ENCODE measurements at places on chromosomes 5 and 9.

- DNase-seq: no peak
Observed at GRCh38 chr5:14379739-14380497, 201.7 kb upstream of the OTULINL start.

DNA sequence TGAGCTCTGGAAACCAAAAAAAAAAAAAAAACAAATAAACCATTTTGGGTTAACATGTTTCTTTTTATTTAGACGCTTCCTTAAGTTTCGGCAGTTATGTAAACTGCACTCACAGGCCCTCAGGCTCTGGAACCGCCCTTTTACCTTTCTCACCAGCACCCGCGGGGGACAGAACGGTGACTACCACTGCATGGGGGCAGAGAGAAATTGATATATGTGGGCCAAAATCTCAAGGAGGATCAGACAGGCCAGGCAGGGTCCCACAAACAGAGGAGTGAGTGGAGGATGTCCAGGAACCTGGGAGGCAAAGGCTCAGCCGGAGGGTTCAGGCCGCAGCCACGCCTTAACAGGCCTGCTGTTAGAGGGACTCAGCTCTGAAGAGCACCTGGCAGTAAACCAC, 54.4 kb downstream of the IRX2 start:
- DNase-seq: no peak

DNA sequence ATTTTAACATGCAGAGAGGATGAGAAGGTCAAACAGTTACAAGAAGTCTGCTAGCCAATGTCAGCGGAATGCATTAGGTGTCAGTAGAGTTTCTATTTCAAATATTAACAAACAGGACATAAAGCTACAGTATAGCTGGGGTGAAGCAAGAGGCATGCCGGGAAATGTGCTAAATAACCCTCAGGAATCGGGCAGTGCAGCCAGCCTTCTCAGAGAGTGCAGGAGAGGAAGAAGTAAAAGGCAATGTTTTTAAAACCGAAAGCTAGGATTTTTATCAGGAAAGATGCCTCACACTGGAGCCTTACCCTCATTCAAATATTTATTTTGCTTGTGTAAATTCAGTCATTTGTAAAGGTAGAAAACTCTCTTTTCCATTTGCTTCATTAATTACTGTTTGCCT, 59.1 kb upstream of the SH3GL2 start:
- DNase-seq: no peak

GRCh38 chr5:108703313-108703712, 44.4 kb upstream of the FER start:
- no peak for DNase-seq

- DNase-seq: no peak
Observed at GRCh38 chr5:51096859-51097258, 286.4 kb upstream of the ISL1 start.

GRCh38 chr5:142548739-142549275, 137.1 kb downstream of the FGF1 start:
- DNase-seq: peak; percentile 87

- no peak for DNase-seq
Observed at GRCh38 chr5:111398013-111398412, 114.3 kb downstream of the STARD4 start.

- DNase-seq: peak; percentile 14
Observed at GRCh38 chr9:132752877-132753592, 82.8 kb downstream of the GTF3C4 start.

GRCh38 chr5:137666901-137667300, 69.0 kb downstream of the KLHL3 start:
- no peak for DNase-seq

DNA sequence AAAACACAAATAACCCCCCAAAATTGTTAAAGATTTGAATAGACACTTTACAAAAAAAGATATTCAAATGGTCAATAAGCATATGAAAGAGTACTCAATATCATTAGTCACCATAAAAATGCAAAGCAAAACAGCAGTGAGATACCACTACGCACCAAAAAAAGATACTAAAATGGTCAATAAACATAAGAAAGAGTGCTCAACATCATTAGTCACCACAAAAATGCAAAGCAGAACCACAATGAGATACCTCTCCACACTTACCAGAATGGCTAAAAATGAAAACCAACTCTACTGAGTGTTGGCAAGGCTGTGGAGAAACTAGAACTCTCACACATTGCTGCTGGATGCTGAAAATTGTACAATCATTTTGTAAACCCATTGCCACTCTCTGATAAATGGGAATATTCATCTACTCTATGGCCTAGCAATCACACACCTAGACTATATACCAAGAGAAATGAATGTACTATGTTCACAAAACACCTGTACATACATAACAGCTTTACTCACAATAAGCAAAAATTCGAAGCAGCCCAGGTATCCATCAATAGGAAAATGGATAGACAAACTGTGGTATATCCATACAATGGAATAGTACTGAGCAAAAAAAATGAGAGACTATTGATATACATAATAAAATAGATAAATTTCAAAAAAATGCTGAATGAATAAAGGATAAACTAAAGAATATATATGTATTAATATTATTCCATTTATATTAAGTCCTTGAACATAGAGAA, 205.0 kb upstream of the DAPK1 start:
- no peak for DNase-seq

DNA sequence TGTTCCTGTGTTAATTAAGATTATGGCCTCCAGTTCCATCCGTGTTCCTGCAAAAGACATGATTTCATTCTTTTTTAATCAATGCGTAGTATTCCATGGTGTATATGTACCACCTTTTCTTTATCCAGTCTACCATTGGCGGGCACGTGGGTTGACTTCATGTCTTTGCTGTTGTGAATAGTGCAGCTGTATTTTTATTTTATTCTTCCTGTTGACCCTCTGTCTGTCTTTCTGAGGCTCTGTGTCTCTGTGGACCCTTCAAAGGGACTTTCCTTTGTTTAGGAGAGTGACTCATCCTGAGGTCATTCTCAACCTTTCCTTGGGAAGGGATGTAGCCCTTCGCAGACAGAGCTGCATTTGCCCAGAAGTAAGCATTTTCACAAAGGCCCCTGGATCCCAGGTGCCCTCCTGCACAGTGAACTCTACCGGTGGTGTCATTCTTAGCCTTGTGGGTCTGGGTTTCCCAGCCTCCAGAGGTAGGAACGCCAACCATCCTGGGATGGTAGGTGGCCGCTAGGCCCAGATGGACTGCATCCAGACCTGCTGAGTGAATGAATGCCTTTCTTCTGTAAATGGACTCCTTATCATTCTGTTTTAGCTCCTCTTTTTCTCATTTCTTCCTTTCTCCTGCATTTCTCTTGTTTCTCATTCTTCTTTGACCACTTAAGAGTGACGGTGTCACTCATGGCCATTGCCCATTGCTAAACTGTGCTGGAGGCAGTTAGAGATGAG, 22.4 kb downstream of the TRIO start:
- no peak for DNase-seq

DNA sequence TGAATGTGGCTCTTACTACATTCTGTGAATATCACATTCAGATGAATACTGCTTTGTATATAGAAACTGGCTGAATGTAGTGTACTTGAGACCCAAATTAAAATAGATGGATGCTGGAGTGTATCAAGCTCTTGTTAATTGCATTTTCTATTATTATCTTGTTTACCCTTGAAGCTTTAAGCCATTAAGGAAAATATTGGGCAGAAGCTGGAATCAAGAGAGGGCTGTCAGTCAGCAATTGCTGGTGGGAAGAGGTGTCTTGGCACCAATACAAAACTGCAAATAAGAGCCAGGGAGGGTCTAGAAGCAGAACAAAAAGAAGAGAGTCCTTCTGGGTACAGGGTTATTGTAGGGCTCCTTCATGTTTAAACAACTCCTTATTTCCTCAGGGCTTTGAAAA, 38.8 kb downstream of the MUSK start:
- DNase-seq: no peak

DNA sequence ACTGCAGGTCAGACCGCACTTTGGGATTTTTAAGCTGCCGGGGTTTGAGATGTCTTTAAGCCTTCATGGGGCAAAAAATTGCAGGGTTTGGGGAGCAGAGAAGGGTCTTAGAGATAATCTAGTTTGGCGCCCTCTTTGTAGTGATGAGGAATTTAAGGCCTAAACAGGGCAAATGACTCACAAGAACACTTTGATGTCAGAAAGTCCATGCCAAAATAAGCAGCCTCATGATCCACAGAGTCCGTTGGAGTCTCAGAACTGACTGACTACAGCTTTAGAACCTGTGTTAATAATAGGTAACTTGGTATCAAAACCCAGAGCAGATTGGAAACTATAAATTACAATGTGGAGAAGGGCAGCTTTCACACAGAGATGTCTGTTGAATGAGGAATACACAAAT, 35.9 kb upstream of the PTGS1 start:
- DNase-seq: no peak

- DNase-seq: no peak
Observed at GRCh38 chr5:1552521-1553255, 28.9 kb upstream of the LPCAT1 start.

GRCh38 chr5:56200971-56201666, 32.0 kb downstream of the ANKRD55 start:
- DNase-seq: peak; percentile 6

GRCh38 chr5:120817044-120817985, 353.2 kb downstream of the PRR16 start:
- DNase-seq: no peak
